Lung (tissue), 17 donors: ENCODE measurements at places on chromosomes 2 and 18. TPM values are rescaled to one million over a fixed set of nuclear protein-coding genes. Genes with fewer than 3 reads are reported as not detected.

GRCh38 chr2:96843538-96844268 is at the start of gene ANKRD23:
ANKRD23 (minus strand) TSS chr2:96844021; CDS start chr2:96843992, 29 bp downstream.
- no peaks in the 10 kb centered on the region for H3K4me1 ChIP-seq
- no peak within 1 kb of the TSS for H3K27ac ChIP-seq
- H3K36me3 ChIP-seq: peaks cover 3% of the 10 kb centered on the region

DNA sequence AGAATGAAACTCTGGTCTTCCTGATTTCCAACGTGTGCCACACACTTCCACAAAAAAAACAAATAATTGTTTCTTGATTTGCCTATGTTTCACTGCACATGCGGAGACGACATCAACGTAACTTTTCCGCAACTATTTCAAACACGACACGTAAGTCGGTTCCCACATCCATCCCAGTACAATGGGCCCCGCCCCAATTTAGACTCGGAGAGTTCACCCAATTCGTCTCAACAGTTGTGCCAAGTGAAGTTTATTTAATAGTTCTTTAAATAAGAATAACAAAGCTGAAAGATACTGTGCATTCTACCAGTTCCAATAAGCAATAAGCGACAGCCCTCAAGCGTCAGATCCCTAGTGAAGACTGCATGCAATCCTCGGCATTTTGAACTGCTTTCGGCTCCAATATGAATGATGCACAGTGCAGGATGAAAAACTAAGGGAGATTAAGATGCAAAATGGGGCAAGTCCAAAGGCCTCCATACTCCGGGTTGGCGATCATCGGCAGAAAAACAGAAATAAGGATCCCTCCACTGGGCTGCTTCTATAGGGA is 664 bp downstream of the CCT4 start:
- peaks cover 10% of the 10 kb centered on the region for H3K4me1 ChIP-seq
- no peaks in the 10 kb centered on the region for H3K27me3 ChIP-seq
- H3K27ac ChIP-seq: peak overlapping the region; percentile 94
- H3K36me3 ChIP-seq: peaks cover 9% of the 10 kb centered on the region
- peak; percentile 50 for DNase-seq
- H3K4me3 ChIP-seq: peak overlapping the region; percentile 92

DNA sequence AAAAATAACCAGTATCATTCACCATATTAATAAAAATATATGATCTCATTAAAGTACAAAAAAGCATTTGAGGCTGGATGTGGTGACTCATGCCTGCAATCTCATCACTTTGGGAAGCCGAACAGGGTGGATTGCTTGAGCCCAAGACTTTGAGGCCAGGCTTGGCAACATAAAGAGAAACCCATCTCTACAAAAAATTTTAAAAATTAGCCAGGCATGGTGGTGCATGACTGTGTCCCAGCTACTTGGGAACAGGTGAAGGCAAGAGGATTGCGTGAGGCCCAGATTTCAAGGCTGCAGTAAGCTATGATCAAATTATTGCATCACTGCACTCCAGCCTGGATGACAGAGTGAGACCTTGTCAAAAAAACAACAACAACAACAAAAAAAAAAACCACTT is 75.9 kb downstream of the RAD51AP2 start:
- no peak overlapping the region for H3K4me3 ChIP-seq
- DNase-seq: no peak
- H3K4me1 ChIP-seq: no peaks in the 10 kb centered on the region
- no peaks in the 10 kb centered on the region for H3K36me3 ChIP-seq
- no peak overlapping the region for H3K27ac ChIP-seq
- no peaks in the 10 kb centered on the region for H3K27me3 ChIP-seq

- no peak for DNase-seq
- no peak overlapping the region for H3K4me3 ChIP-seq
- H3K27ac ChIP-seq: no peak overlapping the region
- no peaks in the 10 kb centered on the region for H3K36me3 ChIP-seq
These were observed 43.4 kb upstream of the KYNU start for GRCh38 chr2:142834021-142834420.

GRCh38 chr2:230492107-230492506 is 76.1 kb downstream of the SP100 start:
- H3K27ac ChIP-seq: no peak overlapping the region
- H3K36me3 ChIP-seq: peaks cover 19% of the 10 kb centered on the region
- H3K27me3 ChIP-seq: no peaks in the 10 kb centered on the region
- no peak overlapping the region for H3K4me3 ChIP-seq
- no peaks in the 10 kb centered on the region for H3K4me1 ChIP-seq

GRCh38 chr2:63903003-63903402 is 61.3 kb downstream of the UGP2 start:
- peaks cover 22% of the 10 kb centered on the region for H3K36me3 ChIP-seq
- DNase-seq: no peak
- no peaks in the 10 kb centered on the region for H3K4me1 ChIP-seq
- H3K4me3 ChIP-seq: no peak overlapping the region

- peak; percentile 44 for DNase-seq
- H3K36me3 ChIP-seq: peaks cover 3% of the 10 kb centered on the region
- no peak overlapping the region for H3K27ac ChIP-seq
- H3K4me1 ChIP-seq: peaks cover 3% of the 10 kb centered on the region
- H3K27me3 ChIP-seq: no peaks in the 10 kb centered on the region
These were observed 36.9 kb downstream of the RAPH1 start for GRCh38 chr2:203498161-203498560.

GRCh38 chr2:55768991-55769390 is 75.3 kb upstream of the PNPT1 start:
- H3K4me3 ChIP-seq: no peak overlapping the region
- no peaks in the 10 kb centered on the region for H3K36me3 ChIP-seq
- no peak overlapping the region for H3K27ac ChIP-seq
- DNase-seq: no peak

- DNase-seq: peak; percentile 14
- no peaks in the 10 kb centered on the region for H3K27me3 ChIP-seq
- no peak overlapping the region for H3K27ac ChIP-seq
- H3K4me3 ChIP-seq: no peak overlapping the region
These were observed 90.1 kb downstream of the DOK6 start for GRCh38 chr18:69490813-69491212.

DNA sequence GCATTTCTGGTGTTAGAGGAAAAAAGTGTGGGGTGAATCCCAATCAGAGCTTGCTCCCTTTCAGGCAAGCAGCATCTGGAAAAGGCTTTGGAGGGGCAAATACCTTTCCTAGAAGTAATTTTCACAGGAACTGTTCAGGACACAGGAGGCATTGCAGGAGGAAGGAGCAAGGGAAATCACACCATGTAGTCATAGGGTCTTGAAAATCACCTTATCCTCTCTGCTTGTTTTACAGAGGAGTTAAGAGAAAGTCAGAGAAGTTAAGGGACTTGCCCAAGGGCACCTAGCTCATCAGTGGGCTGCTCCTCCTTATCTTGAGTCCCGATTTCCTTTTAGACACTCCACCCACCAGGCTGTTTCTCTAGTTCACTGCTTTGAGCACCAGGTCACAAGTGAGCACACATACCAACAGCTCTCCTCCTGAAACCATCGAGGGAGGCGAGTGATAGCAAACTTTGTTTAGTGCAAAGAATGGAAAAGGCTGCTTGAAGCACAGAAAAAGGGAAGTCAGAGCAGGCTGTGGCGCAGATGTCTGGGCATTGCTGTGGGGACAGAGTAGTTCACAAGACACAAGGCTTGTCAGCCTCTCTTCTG is 89.2 kb upstream of the CXCR4 start:
- H3K27me3 ChIP-seq: no peaks in the 10 kb centered on the region
- H3K36me3 ChIP-seq: no peaks in the 10 kb centered on the region
- DNase-seq: no peak
- no peak overlapping the region for H3K27ac ChIP-seq

- no peak for DNase-seq
- no peaks in the 10 kb centered on the region for H3K27me3 ChIP-seq
- no peak overlapping the region for H3K27ac ChIP-seq
- no peaks in the 10 kb centered on the region for H3K4me1 ChIP-seq
- no peaks in the 10 kb centered on the region for H3K36me3 ChIP-seq
- H3K4me3 ChIP-seq: no peak overlapping the region
These were observed 112.3 kb upstream of the CHAC2 start for GRCh38 chr2:53655256-53655655.

GRCh38 chr2:205957452-205958154 is 128.4 kb downstream of the INO80D start:
- H3K27me3 ChIP-seq: no peaks in the 10 kb centered on the region
- no peak overlapping the region for H3K4me3 ChIP-seq
- no peak for DNase-seq
- no peaks in the 10 kb centered on the region for H3K36me3 ChIP-seq
- H3K27ac ChIP-seq: no peak overlapping the region
- no peaks in the 10 kb centered on the region for H3K4me1 ChIP-seq

GRCh38 chr2:207511851-207512250 is 17.9 kb upstream of the CREB1 start:
- DNase-seq: no peak
- no peaks in the 10 kb centered on the region for H3K27me3 ChIP-seq
- no peaks in the 10 kb centered on the region for H3K4me1 ChIP-seq
- no peak overlapping the region for H3K27ac ChIP-seq
- H3K36me3 ChIP-seq: no peaks in the 10 kb centered on the region
- H3K4me3 ChIP-seq: no peak overlapping the region

GRCh38 chr2:179341152-179341866 is 76.7 kb upstream of the SESTD1 start:
- no peak overlapping the region for H3K4me3 ChIP-seq
- H3K27me3 ChIP-seq: no peaks in the 10 kb centered on the region
- H3K36me3 ChIP-seq: no peaks in the 10 kb centered on the region
- H3K4me1 ChIP-seq: peaks cover 3% of the 10 kb centered on the region
- no peak for DNase-seq

- no peak overlapping the region for H3K4me3 ChIP-seq
- no peaks in the 10 kb centered on the region for H3K4me1 ChIP-seq
- peaks cover 29% of the 10 kb centered on the region for H3K36me3 ChIP-seq
These were observed 14.8 kb upstream of the CNDP1 start for GRCh38 chr18:74519320-74520095.

- no peak overlapping the region for H3K4me3 ChIP-seq
- no peaks in the 10 kb centered on the region for H3K27me3 ChIP-seq
- DNase-seq: no peak
These were observed 21.9 kb downstream of the SLC25A52 start for GRCh38 chr18:31738460-31739407.

DNA sequence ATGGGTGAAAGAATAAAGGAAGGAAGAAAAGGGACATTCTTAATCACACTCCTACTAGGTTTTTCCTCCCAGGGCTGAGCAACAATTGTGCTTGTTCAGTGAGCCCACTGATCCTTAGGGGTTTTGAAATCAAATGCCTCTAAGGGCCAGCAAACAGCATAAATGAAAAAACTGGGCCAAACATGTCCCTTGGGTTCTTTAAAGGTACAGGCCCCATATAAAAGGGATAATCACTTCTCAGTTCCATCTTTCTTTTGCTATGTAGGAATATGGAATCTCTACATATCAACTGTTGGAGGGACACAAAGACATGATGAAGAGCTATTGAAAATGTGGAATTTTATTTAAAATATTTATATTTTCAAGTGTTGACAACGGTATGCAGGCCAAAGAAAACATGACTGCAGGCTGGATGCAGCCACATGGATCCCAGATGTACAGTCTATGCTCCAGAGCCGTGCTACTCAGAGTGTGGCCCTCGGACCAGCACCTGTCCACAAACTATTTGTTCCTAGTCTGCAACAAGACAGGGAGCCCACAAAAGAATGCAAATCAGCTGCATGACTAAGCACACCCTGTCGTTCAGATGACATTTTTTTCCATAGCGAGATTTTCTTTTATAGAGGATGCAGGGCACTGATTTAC is 110.0 kb downstream of the CDH20 start:
- no peaks in the 10 kb centered on the region for H3K27me3 ChIP-seq
- no peak for DNase-seq
- H3K36me3 ChIP-seq: no peaks in the 10 kb centered on the region
- H3K4me3 ChIP-seq: no peak overlapping the region

DNA sequence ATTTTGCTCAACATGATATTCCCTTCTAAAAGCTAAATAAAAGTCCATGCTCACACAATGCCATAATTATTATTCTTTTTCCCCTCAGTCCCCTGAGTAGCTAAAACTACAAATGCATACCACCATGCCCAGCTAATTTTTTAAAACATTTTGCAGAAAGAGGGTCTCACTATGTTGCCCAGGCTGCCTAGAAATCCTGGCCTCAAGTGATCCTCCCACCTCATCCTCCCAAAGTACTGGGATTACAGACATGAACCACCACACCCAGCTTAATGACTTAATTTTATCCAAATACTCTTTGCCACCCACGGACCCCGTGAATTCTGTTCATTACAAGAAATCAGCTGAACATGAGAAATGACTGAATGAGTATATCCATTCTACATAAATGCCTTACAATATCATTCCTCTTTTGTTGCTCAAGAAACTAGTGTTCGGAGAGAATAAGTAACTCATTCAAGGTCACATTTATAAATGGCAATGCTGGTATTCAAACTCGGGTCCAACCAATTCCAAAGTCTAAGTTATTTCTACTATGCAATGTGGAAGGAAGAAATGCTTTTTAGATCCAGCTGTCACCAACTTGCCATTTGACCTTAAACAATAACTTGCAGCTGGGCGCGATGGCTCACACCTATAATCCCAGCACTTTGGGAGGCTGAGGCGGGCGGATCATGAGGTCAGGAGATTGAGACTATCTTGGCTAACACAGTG is 59.8 kb downstream of the NOL10 start:
- peaks cover 7% of the 10 kb centered on the region for H3K36me3 ChIP-seq
- no peak overlapping the region for H3K4me3 ChIP-seq
- no peak overlapping the region for H3K27ac ChIP-seq
- H3K27me3 ChIP-seq: no peaks in the 10 kb centered on the region
- H3K4me1 ChIP-seq: no peaks in the 10 kb centered on the region
- no peak for DNase-seq

GRCh38 chr18:11655606-11655932 is 33.5 kb upstream of the GNAL start:
- no peaks in the 10 kb centered on the region for H3K4me1 ChIP-seq
- no peak overlapping the region for H3K27ac ChIP-seq
- H3K36me3 ChIP-seq: no peaks in the 10 kb centered on the region
- DNase-seq: peak; percentile 35
- no peak overlapping the region for H3K4me3 ChIP-seq

GRCh38 chr2:1363367-1363766 is 49.9 kb upstream of the TPO start:
- no peaks in the 10 kb centered on the region for H3K4me1 ChIP-seq
- H3K27me3 ChIP-seq: no peaks in the 10 kb centered on the region
- no peak overlapping the region for H3K4me3 ChIP-seq
- H3K27ac ChIP-seq: no peak overlapping the region
- DNase-seq: no peak
- H3K36me3 ChIP-seq: no peaks in the 10 kb centered on the region

GRCh38 chr2:202871300-202872141 is at the start of gene ICA1L:
ICA1L (minus strand) TSS chr2:202871766; CDS start chr2:202829009, 42,757 bp downstream.
- peak within 1 kb of the TSS; percentile 96 for H3K4me3 ChIP-seq
- peak within 1 kb of the TSS; percentile 86 for H3K27ac ChIP-seq
- DNase-seq: peak; percentile 85
- H3K4me1 ChIP-seq: no peaks in the 10 kb centered on the region

- H3K36me3 ChIP-seq: no peaks in the 10 kb centered on the region
- DNase-seq: no peak
- no peaks in the 10 kb centered on the region for H3K4me1 ChIP-seq
- no peaks in the 10 kb centered on the region for H3K27me3 ChIP-seq
- H3K27ac ChIP-seq: no peak overlapping the region
- H3K4me3 ChIP-seq: no peak overlapping the region
These were observed 112.7 kb upstream of the SLC35G4 start for GRCh38 chr18:11496526-11497172.

The NAT8 gene
- total RNA-seq: not detected

The CD207 gene
- 0.11 TPM for total RNA-seq

The CAPN10 gene
- total RNA-seq: 42.9 TPM

The ATG16L1 gene
- total RNA-seq: 37.0 TPM

The PROKR1 gene
- total RNA-seq: not detected

The FAM110C gene
- 9.7 TPM for total RNA-seq

The NEU2 gene
- not detected for total RNA-seq

The LONRF2 gene
- total RNA-seq: 4.4 TPM

The USP34 gene
- total RNA-seq: 233 TPM

The DSG3 gene
- 0.03 TPM for total RNA-seq

The CD8B2 gene
- total RNA-seq: not detected
